ENCODE measurements at places on chromosomes 1 and 21.

GRCh38 chr1:167905671-167906070 lies 8.3 kb downstream of the ADCY10 start:
- DNase-seq: no peak

GRCh38 chr1:20893931-20894330 lies 106.8 kb upstream of the HP1BP3 start:
- no peak for DNase-seq

DNA sequence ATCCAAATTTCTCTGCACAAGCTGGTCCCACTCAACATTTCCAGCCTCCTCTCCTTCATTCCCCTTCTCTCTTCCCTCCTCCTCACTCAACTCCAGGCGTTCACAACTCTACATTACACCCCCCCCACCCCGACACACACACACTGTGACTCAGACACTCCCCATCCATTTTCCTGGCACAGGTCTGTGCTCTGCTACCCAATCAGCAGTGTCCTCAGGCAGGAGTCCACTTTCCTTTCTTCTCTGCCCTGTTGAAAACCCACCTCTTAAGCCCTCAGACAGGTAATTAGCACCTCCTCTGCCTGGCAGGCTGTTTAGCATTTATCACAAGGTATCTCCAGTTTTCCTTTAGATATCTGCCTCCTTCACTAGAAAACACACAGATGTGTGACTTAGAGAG lies 8.8 kb upstream of the LMX1A start:
- no peak for DNase-seq

DNA sequence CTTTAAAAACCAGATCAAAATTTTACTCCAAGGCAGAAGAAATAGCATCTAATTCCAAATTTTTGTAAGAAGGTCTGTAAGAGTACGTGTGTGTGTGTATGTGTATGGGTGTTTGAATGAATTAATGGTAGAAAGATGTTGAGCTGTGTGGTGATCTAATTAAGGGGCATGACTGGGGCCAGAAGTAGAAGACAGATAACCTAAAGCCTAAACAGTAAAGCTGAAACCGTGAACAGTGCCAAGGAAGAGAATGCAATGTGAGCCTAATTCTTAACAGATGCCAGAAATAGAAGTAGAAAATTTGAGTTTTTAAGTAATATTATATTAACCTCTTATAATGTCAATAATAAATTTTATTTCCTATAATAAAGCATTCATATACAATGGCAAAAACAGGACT lies 38.2 kb downstream of the BRINP3 start:
- no peak for DNase-seq

DNA sequence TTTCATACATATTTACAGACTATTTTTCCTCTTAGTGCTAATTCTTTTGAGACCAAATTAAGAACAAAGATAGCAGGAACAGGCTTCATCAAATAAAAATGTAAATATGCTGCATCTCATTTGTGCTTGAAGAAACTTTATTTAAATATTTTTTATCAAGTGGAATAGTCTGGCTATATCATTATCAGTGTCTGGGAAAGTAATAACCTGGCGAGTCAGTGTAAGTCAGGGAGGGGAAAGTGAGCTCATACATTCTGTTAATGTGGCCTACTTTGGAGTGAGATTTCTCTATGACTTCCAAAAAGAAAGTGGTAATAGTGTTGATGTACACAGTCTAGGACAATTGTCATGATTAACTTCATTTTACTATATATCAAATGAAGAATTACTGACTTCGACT lies 1045.1 kb downstream of the ADGRL2 start:
- DNase-seq: no peak

DNA sequence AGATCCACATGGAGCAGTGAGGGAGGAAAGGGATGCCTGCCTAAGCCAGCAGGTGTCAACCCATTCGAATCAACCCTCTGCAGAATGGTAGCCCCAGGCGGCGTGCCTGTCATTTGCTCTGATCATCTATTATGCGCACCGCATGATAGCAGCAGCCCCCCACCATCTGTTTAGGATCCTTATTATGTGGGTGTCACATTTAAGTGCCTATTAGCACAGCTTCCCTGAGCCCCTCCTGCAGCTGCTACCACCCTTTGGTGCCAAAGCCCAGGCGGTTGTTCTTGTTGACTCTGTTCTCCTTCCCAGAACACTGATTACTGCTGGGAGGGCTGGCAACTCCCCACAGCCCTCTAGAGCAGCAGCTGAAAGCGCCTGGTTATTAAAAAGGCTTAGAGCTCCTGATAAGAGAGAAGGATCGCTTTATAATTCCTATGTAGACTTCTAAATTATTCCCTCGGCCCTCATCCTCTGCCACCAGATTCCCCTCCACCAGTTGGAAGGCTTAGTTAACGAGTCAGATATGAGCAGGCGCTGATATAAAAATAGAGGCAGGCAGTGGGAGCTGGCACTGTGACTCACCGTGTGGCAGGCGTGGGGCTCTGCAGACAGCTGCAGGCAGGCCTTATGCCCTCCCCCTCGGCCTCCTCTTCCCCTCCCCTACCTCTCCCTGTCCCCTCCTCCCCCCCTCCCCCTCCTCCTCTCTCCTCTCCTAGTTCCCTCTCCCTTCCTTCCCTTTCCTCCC lies 23.0 kb downstream of the ACTA1 start:
- DNase-seq: no peak

- DNase-seq: no peak
These were observed 50.3 kb upstream of the SCYL3 start for GRCh38 chr1:169943963-169944526.

- DNase-seq: no peak
These were observed 6.4 kb upstream of the EFNA1 start for GRCh38 chr1:155121249-155121648.

- no peak for DNase-seq
These were observed 25.8 kb downstream of the MFSD2A start for GRCh38 chr1:39980555-39981313.

GRCh38 chr1:5333291-5333690 lies 658.9 kb downstream of the NPHP4 start:
- DNase-seq: no peak

DNA sequence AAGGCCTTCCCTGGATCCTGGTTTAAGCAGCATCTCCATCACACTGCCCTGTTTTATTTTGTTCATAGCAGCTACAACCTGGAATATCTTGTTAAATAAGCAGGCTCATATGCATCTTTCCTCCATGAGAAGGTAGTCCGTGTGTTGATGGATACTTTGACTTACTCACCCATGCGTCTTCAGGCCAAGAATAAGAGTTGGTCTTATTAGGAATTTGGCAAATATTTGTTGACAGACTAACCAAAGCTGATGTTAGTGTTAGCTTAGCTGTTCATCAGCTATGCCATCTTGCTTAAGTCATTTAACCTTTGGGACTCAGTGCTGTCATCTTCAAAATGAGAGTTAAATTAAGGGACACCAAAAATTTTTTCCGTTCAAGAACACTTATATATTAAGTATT lies 59.2 kb downstream of the SASS6 start:
- DNase-seq: no peak

- no peak for DNase-seq
These were observed 148.1 kb downstream of the ADSS2 start for GRCh38 chr1:244303610-244303969.

DNA sequence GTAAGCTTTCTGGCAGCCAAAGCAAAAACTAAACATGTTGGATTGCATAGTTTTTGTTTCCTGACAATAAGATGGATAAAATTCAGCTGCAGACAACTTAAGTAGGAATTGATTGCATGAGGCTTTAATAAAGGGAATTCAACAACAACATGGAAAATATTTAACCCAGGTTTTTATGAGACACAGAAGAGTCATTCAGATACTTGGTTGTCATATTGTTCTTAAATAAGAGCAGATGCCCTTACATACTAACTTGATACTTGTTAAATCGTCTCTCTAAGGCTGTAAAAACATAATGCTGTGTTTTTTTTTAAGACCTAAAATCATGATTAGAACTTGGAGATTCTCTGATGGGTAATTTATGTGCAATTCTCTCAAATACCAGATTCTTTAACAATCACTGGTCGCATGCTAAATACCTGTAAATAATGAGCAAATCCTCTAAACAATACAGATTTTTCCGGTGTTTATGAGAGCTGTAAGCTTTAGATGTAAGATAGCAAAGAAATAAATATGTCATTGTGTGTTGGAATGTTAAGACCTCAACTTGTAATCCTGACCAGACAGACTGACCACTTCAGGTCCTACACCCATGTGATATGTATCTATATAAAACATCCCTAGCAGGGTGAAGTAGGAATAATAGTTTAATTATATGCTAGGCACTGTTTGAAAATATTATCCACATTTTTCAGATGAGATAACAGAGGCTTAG lies 37.8 kb upstream of the CD34 start:
- DNase-seq: peak; percentile 25

DNA sequence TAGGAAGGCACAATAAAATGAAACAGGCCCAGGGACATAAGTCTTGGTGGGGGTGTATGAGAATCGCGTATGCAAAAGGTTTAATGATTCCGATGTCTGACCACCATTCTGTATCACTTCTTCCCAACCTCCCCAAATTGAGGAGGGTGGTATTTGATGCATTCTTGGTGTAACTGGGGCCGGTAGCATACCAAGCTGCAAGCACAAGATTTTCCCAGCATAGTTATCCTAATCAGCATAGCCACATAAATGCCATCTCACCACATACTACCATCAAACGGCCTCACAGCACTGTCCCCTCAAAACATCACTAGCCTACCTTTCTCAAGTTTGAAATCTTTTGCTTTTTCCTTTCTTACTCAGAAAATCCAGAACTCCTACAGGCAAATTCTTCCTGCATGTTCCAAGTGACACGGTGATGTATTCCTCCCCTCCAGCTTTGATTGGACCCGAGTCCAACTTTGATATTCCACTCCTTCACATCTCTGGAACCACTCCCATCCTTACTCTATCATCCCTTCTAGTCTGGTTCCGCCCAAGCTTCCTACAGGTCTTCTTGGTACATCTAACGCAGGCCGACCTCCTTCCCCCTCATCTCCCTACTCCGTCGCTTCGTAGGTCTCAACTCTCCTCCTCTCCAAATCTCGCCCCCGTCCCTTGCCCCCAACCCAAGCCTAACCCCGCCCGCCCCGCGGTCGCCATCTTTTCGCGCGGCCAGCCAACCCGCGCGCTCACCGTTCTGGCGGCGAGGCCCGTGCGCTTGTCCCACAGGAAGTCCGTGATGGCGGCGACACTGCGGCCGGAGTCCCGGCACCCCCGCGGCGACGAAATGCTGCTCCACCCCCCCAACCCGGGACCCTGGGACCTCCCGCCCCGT lies 600 bp downstream of the CLK2 start:
- DNase-seq: no peak

GRCh38 chr21:38958323-38958705 lies 152.6 kb downstream of the ETS2 start:
- DNase-seq: no peak

- DNase-seq: no peak
These were observed 50.5 kb downstream of the CNN3 start for GRCh38 chr1:94876362-94876761.

DNA sequence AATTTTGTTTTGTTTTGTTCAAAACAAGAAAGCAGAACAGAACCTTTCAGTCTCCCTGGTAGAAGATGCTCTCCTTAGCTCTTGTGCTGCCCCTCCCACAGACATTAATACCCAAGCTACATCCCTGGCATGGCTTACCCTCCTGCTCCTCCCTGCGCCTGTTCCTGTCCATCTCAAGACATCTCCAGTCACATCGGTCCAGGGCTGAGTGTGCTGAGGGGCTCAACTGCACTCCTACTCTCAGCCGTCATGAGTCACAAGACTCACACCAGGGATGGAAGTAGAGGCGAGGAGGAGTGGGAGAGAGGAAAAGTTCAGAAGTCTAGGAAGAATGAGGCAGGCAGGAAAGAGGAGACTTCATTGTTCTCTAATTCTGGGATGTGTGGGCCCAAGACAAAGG lies 9.2 kb upstream of the TACSTD2 start:
- DNase-seq: no peak
